Progenitor cell of endocrine pancreas (in vitro differentiated cells): ENCODE measurements at places on chromosomes 3 and 15. TPM values are rescaled to one million over a fixed set of nuclear protein-coding genes. Genes with fewer than 3 reads are reported as not detected.

- no peak for DNase-seq
These were observed 68.7 kb downstream of the GAP43 start for GRCh38 chr3:115691964-115692363.

DNA sequence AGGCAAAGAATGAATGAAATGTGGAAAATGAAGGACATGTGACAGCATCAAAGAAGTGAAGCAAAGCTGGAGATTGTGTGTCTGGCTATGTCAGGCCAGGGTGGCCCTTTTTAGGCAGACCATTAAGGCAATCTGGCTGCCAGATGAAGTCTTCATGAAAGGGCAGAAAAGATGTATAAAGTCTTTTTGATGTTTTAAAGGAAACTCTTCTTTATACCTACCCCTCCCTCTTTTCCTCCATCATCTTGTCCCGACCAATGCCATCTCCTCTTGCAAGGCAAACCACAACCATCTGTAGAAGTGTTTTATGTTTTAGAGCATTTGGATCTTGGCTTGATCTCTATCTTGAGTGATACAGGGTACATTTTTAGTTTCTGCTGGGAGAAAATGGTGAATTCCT is 259.2 kb downstream of the LSAMP start:
- DNase-seq, result no peak

GRCh38 chr3:119326976-119327375 is 32.8 kb downstream of the ARHGAP31 start:
- DNase-seq, result no peak

DNA sequence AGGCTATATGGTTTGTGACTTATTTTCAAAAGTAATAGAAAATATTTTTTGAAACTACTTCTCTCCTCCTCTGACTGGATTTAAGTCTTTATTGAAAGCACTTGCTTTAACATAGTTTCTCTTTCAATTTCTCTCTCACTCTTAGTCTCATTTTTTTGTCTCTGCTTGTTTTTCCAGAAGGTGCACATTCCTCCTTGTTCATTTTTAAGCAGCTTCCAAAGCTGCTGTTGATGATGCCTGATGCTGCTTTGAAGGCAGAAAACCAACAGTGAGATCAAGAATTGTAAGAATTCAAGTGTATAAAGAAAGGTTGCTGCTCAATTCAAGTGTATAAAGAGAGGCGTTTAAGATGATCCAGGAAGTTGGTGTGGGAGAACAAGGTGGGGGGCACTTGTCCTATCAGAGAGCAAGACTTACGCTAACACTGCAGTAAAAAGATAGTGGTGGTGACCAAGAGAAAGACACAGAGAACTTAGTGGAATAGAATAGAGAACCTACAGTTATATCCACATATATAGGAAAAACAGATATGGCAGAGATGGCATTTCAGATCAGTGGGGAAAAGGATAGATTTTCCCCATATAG is 12.1 kb downstream of the NR2C2 start:
- DNase-seq, result no peak

Gene ARHGEF26
- 10.0 and 10.8 TPM in 2 replicates for total RNA-seq

GRCh38 chr15:29278436-29279105 is 8.9 kb upstream of the NSMCE3 start:
- no peak for DNase-seq

DNA sequence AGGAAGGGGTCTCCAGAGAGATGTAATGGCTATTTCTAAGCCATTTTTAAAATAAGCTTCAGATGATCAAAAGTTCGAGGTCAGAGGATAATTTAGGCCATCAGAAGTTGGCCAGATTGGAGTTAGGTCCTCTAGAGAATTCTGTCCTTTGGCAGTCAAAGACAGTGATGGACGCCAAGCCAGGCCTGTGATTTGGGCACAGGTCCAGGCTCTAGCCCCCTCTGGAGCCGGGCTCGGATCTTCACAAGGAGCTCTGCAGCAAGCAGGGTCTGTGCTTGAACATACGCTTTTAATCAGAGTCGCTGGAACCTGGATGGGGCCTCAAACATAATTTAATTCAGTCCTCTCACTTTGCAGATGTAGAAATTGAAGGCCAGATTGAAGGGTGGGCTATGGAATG is 151.4 kb upstream of the BCL6 start:
- DNase-seq, result no peak

- DNase-seq, result peak; percentile 86
These were observed 5.5 kb downstream of the CPNE4 start for GRCh38 chr3:132029182-132029902.

GRCh38 chr15:97420130-97420529 is 540.4 kb upstream of the ARRDC4 start:
- DNase-seq, result no peak

Gene MAN2A2
- total RNA-seq, result 111 and 117 TPM in 2 replicates

- DNase-seq, result no peak
These were observed 1072.2 kb downstream of the FHIT start for GRCh38 chr3:60178931-60179653.

Gene VIPR1
- 5.8 and 6.8 TPM in 2 replicates for total RNA-seq

DNA sequence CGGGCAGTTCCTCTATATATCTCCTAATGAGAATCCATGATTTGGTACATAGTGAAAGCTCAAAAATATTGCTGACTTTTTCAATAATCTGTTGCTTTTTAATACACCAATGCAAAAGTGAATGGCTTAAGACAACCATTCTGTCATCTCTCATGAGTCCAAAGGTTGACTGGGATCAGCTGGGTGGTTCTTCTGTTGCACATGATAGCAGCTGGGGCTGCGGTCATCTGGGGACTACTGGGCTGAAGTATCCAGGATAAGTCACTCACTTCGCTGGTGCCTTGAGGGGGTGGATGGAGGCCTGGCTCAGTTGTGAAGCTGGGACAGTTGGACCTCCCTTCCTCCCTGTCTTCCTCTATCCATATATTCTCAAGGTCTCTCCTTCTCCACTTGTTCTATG is 53.7 kb downstream of the NOX5 start:
- no peak for DNase-seq

- DNase-seq, result no peak
These were observed 16.6 kb downstream of the ZIC4 start for GRCh38 chr3:147389717-147390116.

DNA sequence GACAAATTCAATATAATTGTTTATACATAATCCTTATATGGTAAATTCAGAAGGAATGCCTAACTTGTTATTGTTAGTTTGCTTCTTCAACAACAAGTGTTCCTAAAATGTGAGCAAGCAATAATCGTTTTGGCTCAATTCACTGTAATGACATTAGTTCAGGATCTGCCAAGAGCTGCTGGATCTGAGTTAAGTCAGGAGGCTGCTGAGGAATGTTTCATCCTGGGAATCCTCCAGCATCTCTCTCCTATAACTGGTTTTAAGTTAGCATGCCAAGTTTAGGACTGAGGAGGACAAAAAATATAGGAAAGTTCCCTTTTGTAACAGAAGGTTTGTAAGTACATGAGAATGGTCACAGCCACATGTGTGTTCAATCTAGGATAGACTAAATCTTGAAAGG is 4.9 kb upstream of the GTF2A2 start:
- DNase-seq, result no peak

- no peak for DNase-seq
These were observed 3.0 kb downstream of the PARP15 start for GRCh38 chr3:122580470-122580869.

DNA sequence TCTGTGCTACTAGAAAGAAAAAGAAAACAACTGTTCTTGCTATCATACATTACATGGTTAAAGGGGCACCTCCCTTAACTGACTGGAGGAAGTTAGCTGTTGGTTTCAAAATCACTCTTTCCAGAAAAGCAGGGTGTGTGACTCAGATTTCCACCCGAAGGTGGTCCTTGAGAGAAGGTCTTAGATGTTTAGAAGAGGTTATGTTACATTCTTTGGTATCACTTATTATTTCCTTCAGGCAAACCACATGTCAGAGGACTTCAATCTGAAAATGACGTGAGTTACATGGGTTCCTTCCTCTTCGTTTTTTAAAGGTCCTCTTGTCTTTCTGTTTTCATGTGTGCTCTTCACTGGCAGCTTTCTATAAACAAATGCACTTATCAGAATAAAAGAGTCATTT is 307.9 kb upstream of the CBLB start:
- DNase-seq, result no peak
